Left cardiac atrium (tissue), 4 donors: ENCODE measurements at places on chromosomes 7 and 10. TPM values are rescaled to one million over a fixed set of nuclear protein-coding genes. Genes with fewer than 3 reads are reported as not detected.

Gene TMEM196
- not detected for total RNA-seq

- no peak for DNase-seq
These were observed 192.2 kb downstream of the PARD3 start for GRCh38 chr10:34622945-34623344.

Gene ENO4
- 0.34 TPM for total RNA-seq

DNA sequence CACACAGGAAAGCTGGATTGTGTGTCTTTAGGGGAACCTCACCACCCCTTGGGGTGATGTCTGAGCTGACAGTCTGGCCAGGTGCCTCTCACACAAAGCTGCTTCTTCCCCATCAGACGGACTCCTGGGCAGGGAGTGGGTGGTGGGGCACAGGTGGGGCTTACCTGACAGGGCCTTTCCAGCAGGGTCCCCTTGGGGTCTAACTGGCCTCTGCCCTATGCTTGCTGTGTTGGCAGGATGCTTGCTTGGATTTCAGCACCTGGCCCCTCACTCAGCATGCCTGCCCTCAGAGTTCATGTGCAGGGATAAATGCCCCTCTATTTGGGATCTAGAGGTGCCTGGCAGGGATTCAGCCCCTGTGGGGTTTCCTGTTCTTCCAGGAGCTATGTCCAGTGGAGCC, 496.9 kb upstream of the ZMIZ1 start:
- DNase-seq: no peak

- DNase-seq: no peak
These were observed 105.6 kb downstream of the VTI1A start for GRCh38 chr10:112552593-112553110.

Gene OR2A2
- not detected for total RNA-seq

DNA sequence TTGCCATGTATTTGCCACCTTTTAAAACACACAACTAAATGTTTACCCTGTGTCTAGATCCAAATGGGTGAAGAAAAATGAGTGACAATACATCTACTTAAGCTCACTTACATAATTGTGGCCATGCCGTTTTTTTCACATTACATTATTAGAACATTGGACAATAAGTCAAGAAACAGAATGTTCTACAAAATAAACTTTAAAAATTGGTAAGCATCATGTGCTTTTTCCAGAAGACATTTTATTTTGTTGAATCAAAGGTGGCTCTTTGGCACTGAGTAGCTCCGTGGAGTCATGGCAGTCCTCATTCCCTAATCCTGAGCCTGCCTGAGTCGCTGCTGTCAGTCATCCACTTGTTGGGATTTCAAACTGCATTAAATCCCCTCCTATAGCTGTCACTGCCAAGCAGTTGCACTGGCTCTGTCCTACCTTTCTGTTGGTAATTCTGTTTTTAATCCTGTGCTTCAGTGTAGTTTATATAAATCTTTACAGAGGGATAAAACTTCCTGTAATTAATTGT, 32.3 kb downstream of the CAV1 start:
- DNase-seq: no peak

Gene KAZALD1
- 7.2 TPM for total RNA-seq

Gene CPA2
- not detected for total RNA-seq

- no peak for DNase-seq
These were observed 39.5 kb upstream of the DGKI start for GRCh38 chr7:137886281-137886680.

Gene TUBAL3
- total RNA-seq: 0.21 TPM

- no peak for DNase-seq
These were observed 33.7 kb upstream of the ERCC6 start for GRCh38 chr10:49572594-49573114.

- peak; percentile 44 for DNase-seq
These were observed 31.5 kb downstream of the MBL2 start for GRCh38 chr10:52740913-52741675.

- no peak for DNase-seq
These were observed 7.1 kb downstream of the GATA3 start for GRCh38 chr10:8061274-8062211.

GRCh38 chr10:93553482-93554315, 12.8 kb upstream of the FFAR4 start:
- no peak for DNase-seq

GRCh38 chr7:94580601-94581000, 71.0 kb downstream of the CASD1 start:
- no peak for DNase-seq

GRCh38 chr7:106082087-106082854, 29.8 kb downstream of the SYPL1 start:
- no peak for DNase-seq

DNA sequence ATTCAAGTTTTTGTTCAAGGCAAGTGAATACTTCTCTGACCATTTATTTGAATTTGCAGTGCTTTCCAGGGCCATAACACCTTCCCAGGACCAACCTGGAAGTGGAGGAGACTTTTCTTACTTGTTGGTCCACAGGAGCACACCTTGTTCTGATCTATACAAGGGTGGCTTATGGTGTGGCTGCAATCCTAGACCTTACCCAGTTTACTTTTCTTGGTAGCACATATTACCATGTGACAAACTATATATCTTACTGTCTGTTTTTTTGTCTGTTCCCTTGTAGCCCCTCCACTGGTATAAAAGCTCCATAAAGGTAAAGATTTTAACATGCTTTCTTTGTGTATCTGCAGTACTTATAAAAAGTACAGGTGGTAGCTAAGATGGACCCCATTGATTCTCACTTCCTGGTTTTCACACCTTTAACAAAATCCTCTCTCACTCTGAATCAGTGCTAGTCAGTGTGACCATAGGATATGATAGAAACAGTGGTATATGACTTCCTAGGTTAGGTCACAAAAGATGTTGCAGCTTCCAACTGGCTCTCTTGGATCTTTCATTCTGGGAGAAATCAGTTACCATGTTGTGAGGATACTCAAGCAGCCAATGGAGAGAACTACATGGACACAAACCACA, 5.6 kb upstream of the ASB4 start:
- no peak for DNase-seq

GRCh38 chr7:157813053-157813452, 476.2 kb downstream of the DNAJB6 start:
- no peak for DNase-seq

DNA sequence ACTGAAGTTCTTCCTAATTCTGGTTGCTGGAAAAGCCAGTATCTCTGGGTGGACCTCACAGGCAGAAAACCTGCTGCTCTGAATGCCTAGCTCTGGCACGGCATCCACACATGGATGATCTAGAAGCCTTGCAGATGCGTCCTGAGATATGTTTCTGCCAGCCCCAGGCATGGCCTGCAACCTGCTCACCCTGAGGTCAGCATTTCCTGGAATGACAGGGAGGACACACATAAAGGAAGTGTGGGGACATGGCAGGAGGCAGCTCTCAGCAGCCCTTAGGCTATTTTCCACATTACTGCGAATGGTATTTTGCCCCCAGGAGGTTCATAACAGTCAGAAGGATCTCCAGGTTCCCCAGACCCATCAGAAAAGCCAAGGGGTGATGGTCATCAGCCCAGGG, 23.2 kb downstream of the PLXNA4 start:
- no peak for DNase-seq

DNA sequence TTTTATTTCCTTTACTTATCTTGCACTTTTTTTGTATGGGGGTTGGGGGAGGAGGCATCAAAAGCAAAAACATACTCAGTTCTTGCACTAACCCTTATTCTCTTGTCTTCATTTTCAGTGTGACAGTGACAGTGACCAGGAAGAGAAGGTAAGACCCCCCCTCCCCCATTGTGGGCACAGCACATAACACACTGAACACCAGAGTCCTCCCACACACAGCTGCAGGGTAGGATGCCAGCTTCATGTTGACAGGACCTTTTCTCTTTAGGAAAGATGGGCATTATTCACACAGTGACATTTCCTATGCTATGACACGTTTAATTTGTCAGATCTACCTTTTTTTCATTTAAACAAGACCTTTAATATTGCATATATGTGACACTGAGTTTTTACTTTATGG, 696.3 kb upstream of the GALNT17 start:
- DNase-seq: no peak

- DNase-seq: no peak
These were observed 11.2 kb upstream of the SEM1 start for GRCh38 chr7:96720843-96721242.
